ENCODE measurements at places on chromosomes 2 and 18. TPM values are rescaled to one million over a fixed set of nuclear protein-coding genes. Genes with fewer than 3 reads are reported as not detected.

Gene SETBP1
- total RNA-seq, result 5.0 TPM

Gene IL1B
- 3,994 TPM for total RNA-seq

Gene CHST10
- 6.0 TPM for total RNA-seq

Gene SPATA3
- not detected for total RNA-seq

Measured in mononuclear cell (primary cell).